ENCODE measurements at places on chromosomes 4 and X.
A peak's percentile ranks its signal among the peaks of the same experiment; 100 is the strongest.

DNA sequence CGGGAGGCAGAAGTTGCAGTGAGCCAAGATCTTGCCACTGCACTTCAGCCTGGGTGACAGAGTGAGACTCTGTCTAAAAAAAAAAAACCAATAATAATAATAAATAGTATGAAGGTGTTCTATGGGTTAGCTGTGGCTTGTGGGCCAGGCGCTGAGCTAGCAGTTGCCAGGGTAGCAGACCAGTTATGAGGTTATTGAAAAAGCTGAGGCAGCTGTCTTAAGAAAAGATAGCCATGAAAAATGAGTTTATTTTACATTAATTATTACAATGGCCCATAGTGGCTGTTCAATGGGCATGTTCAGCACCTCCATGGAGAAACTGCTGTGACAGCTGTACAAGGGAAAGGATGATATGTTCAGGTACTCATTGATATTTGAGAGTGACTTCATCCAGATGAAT, 13.3 kb upstream of the HSD17B10 start:
- H3K36me3 ChIP-seq, result no peaks in the 10 kb centered on the region
- H3K27me3 ChIP-seq, result no peaks in the 10 kb centered on the region
- DNase-seq, result no peak
- no peak overlapping the region for H3K4me3 ChIP-seq
- no peaks in the 10 kb centered on the region for H3K4me1 ChIP-seq
- H3K27ac ChIP-seq, result no peak overlapping the region

GRCh38 chr4:98498774-98499173, 159.6 kb downstream of the TSPAN5 start:
- H3K4me1 ChIP-seq, result no peaks in the 10 kb centered on the region
- no peaks in the 10 kb centered on the region for H3K36me3 ChIP-seq
- H3K27ac ChIP-seq, result no peak overlapping the region

- no peak overlapping the region for H3K4me3 ChIP-seq
- H3K36me3 ChIP-seq, result peaks cover 7% of the 10 kb centered on the region
- DNase-seq, result no peak
- H3K27ac ChIP-seq, result no peak overlapping the region
- peaks cover 12% of the 10 kb centered on the region for H3K4me1 ChIP-seq
These were observed 3.0 kb downstream of the CISD2 start for GRCh38 chr4:102871772-102872171.

GRCh38 chrX:44693255-44693654, 150.6 kb upstream of the DUSP21 start:
- no peak for DNase-seq
- no peaks in the 10 kb centered on the region for H3K4me1 ChIP-seq
- H3K36me3 ChIP-seq, result no peaks in the 10 kb centered on the region
- H3K27me3 ChIP-seq, result no peaks in the 10 kb centered on the region
- H3K27ac ChIP-seq, result no peak overlapping the region
- H3K4me3 ChIP-seq, result no peak overlapping the region

DNA sequence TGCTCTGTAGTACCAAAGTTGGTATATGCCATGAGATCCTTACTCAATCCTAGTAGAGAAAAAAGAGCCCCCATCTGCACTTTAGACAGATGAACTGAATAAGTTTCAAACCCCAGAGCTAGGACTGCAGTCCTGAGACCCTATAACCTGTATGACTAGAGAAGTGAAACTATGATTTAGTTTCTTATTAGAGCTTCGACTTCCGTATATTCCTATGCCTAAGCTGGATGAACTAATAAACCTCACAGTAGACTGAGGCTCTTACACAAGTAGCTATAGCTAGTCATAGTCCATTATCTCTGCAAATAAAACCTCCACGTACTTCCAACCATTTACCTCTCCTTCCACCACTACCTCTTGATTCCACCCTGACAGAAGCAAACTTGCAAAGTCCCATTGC, 6.3 kb upstream of the OTUD4 start:
- no peaks in the 10 kb centered on the region for H3K27me3 ChIP-seq
- no peak for DNase-seq
- H3K36me3 ChIP-seq, result no peaks in the 10 kb centered on the region
- no peak overlapping the region for H3K27ac ChIP-seq
- no peaks in the 10 kb centered on the region for H3K4me1 ChIP-seq
- no peak overlapping the region for H3K4me3 ChIP-seq

GRCh38 chr4:131296192-131296591, 1852.9 kb upstream of the PCDH10 start:
- H3K4me1 ChIP-seq, result no peaks in the 10 kb centered on the region
- H3K36me3 ChIP-seq, result no peaks in the 10 kb centered on the region
- H3K27ac ChIP-seq, result no peak overlapping the region
- no peak overlapping the region for H3K4me3 ChIP-seq
- no peaks in the 10 kb centered on the region for H3K27me3 ChIP-seq

DNA sequence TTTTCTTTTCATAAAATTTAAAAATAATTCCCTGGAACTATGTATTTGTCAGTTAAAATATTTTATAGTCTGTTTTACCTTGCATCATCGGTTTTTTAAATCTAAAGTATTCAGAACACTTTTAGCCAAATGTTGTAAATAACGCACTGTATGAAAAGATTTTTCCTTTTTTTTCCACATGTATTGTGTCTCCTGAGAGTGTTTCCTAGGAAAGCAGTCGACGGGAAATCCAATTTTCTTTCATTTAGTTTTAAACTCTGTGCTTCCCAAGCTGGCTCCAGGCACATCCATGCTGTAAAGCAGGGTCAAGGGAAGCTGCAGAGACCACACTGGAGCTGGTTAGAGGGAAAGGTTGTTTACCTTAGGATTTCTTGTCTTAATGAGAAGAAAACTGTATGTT, 1724.3 kb upstream of the TENM3 start:
- no peak overlapping the region for H3K27ac ChIP-seq
- no peaks in the 10 kb centered on the region for H3K4me1 ChIP-seq
- H3K27me3 ChIP-seq, result no peaks in the 10 kb centered on the region

GRCh38 chrX:110667706-110668105, 127.9 kb downstream of the CHRDL1 start:
- no peak overlapping the region for H3K4me3 ChIP-seq
- H3K27ac ChIP-seq, result no peak overlapping the region
- H3K4me1 ChIP-seq, result no peaks in the 10 kb centered on the region
- H3K36me3 ChIP-seq, result no peaks in the 10 kb centered on the region
- no peaks in the 10 kb centered on the region for H3K27me3 ChIP-seq

DNA sequence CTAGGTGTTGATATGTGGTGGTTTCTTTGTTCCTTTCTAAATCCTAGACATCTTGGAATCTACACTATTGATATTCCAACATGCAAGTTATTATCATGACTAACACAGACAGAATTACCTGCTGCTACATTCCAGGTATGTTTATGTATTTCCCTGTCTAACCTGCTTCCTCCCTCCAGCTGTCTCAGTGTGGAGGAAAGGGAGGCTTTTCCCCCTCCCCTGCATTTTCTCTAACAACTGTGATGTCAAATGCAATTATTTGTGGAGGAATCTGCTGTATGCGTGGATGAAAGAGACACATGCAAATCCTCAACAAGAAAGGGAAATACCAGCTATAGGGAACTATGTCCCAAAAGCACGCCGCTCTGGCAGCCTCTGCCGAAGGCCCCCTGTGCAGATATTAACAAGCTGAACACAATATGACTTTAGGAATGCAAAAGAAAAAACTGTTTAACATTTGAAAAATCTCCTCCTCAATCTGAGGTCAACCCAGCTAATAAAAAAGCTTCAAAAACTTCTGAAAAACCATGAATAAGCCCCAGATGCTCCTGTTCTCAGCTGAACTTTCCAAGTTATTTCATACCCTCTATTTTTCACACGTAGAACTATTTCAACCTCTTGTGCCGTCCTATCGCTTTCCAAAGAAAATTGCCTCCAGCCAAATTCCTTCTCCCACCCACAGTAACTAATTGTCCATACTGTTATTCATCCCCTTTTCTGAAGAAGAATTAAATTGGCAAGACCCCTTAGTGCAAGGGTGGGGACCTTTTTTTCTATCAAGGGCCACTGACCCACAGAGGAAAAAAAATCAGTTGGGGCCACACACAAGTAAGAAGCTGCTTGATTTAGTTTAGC, 225.1 kb upstream of the GPC4 start:
- H3K4me3 ChIP-seq, result no peak overlapping the region
- no peak for DNase-seq
- H3K27me3 ChIP-seq, result no peaks in the 10 kb centered on the region
- no peaks in the 10 kb centered on the region for H3K36me3 ChIP-seq
- H3K4me1 ChIP-seq, result no peaks in the 10 kb centered on the region
- no peak overlapping the region for H3K27ac ChIP-seq

DNA sequence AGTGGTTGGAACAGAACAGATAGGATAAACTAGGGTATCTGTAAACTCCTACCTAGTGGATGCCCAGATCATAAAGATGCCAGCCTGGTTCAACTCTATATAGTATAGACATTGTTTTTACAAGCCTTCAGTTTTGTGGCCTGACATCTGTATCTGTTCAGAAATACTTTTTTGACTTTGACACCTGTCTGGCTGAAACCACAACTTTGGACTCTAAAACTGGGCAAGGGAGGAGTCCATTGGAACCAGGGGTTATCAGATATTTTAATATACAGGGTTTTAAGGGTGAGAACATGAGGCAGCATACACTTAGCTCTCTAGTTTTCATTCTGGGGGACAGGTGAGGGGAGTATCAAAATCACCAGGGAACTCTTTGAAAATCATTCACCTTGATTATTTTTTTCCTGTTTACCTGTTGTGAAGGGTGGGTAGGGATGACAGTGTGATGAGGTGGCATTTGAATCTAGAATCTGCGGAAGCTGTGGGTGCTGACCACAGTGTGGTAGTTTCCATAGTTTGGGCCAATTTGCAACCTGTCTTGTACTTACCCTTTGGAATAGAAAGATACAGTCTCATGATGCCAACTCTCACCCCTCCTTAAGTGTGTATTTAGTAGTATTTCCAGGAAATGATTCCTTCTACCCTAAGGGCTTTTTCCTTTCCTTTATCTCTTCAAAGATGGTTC, 20.6 kb downstream of the GAB1 start:
- no peaks in the 10 kb centered on the region for H3K27me3 ChIP-seq
- H3K36me3 ChIP-seq, result no peaks in the 10 kb centered on the region
- H3K4me3 ChIP-seq, result no peak overlapping the region
- H3K27ac ChIP-seq, result peak overlapping the region; percentile 5

- H3K4me1 ChIP-seq, result peaks cover 23% of the 10 kb centered on the region
- H3K27ac ChIP-seq, result no peak overlapping the region
- no peaks in the 10 kb centered on the region for H3K27me3 ChIP-seq
- no peak for DNase-seq
These were observed 276.0 kb downstream of the FBXW7 start for GRCh38 chr4:152259866-152260265.

GRCh38 chrX:129755779-129756650, 17.2 kb downstream of the XPNPEP2 start:
- H3K4me1 ChIP-seq, result no peaks in the 10 kb centered on the region
- no peaks in the 10 kb centered on the region for H3K27me3 ChIP-seq
- no peak overlapping the region for H3K4me3 ChIP-seq
- DNase-seq, result no peak

GRCh38 chrX:155009994-155010472, 12.5 kb downstream of the F8 start:
- DNase-seq, result no peak
- no peaks in the 10 kb centered on the region for H3K27me3 ChIP-seq
- no peaks in the 10 kb centered on the region for H3K36me3 ChIP-seq
- H3K4me3 ChIP-seq, result no peak overlapping the region

GRCh38 chr4:142721187-142721586, 124.9 kb downstream of the INPP4B start:
- no peaks in the 10 kb centered on the region for H3K36me3 ChIP-seq
- H3K4me1 ChIP-seq, result no peaks in the 10 kb centered on the region
- no peaks in the 10 kb centered on the region for H3K27me3 ChIP-seq
- H3K27ac ChIP-seq, result no peak overlapping the region
- no peak for DNase-seq

GRCh38 chr4:88244816-88245579, 39.4 kb downstream of the PPM1K start:
- no peaks in the 10 kb centered on the region for H3K27me3 ChIP-seq
- no peak overlapping the region for H3K27ac ChIP-seq
- H3K36me3 ChIP-seq, result no peaks in the 10 kb centered on the region
- DNase-seq, result no peak
- H3K4me1 ChIP-seq, result no peaks in the 10 kb centered on the region

- no peaks in the 10 kb centered on the region for H3K36me3 ChIP-seq
- no peaks in the 10 kb centered on the region for H3K27me3 ChIP-seq
These were observed 339.9 kb downstream of the MAPK10 start for GRCh38 chr4:86019906-86020305.

- H3K4me1 ChIP-seq, result peaks cover 34% of the 10 kb centered on the region
- no peak overlapping the region for H3K4me3 ChIP-seq
- H3K36me3 ChIP-seq, result no peaks in the 10 kb centered on the region
- DNase-seq, result no peak
- H3K27me3 ChIP-seq, result no peaks in the 10 kb centered on the region
These were observed 7.4 kb downstream of the DMP1 start for GRCh38 chr4:87657525-87657924.

DNA sequence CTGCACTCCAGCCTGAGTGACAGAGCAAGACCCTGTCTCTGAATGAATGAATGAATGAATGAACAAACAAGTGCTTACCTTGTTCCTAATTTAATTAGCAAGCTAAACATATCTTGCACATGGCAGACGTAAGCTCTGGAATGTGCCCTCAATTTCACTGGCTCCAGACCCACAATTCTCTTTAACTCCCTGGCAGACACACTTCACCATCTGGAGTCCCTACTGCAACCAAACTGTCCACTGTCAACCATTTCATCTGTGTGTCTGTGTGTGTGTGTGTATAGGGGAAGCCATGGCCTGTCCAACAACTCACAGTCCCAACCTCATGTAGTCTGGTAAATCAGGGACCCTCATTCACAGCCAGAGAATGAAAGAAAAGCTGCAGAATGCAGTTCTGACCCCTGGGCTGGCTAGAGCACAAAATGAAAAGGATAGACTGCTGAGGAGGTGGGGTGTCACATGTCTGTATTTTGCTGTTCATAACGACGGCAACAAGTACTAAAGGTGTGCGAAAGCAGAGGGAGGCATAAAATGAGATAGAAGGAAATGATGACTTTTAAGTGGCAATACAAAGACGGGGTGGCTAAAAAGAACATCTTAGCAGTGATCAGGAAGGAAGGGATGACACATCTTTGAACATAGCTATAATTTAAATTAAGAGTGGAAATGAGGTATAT, 114.1 kb downstream of the TSPAN5 start:
- H3K27me3 ChIP-seq, result no peaks in the 10 kb centered on the region
- DNase-seq, result peak; percentile 27
- H3K27ac ChIP-seq, result no peak overlapping the region
- H3K4me1 ChIP-seq, result no peaks in the 10 kb centered on the region

DNA sequence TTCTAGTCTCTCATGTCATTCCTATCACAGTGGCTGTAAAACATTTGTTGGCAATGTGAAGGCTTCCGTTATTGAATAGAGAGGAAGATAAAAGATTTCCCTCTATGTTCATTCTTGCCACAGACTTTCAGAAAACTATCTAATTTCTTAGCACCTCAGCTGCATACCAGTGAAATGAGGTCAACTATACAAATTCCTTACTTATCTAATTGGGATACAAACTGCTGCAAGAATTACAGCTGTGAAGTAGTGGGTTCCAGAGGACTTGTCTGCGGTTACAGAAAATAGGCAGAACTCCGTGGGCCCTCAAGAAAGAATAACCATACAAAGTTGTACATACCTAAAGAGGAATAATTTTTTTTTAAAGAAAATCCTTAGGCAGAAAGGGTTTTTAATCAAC, 175.8 kb downstream of the PPP1R2C start:
- H3K36me3 ChIP-seq, result no peaks in the 10 kb centered on the region
- H3K4me1 ChIP-seq, result no peaks in the 10 kb centered on the region
- no peaks in the 10 kb centered on the region for H3K27me3 ChIP-seq
- no peak overlapping the region for H3K27ac ChIP-seq
- H3K4me3 ChIP-seq, result no peak overlapping the region

GRCh38 chr4:114658179-114658578, 59.6 kb downstream of the UGT8 start:
- H3K27me3 ChIP-seq, result no peaks in the 10 kb centered on the region
- no peaks in the 10 kb centered on the region for H3K4me1 ChIP-seq
- no peak for DNase-seq
- H3K4me3 ChIP-seq, result no peak overlapping the region
- no peak overlapping the region for H3K27ac ChIP-seq
